Stimulated activated effector memory CD8-positive, alpha-beta T cell treated with anti-CD3 and anti-CD28 coated beads, Interleukin-12 subunit alpha, Interleukin-12 subunit beta, amount 100 ng/mL, for 72 hours (primary cell): ENCODE measurements at places on chromosomes 3 and 15.

DNA sequence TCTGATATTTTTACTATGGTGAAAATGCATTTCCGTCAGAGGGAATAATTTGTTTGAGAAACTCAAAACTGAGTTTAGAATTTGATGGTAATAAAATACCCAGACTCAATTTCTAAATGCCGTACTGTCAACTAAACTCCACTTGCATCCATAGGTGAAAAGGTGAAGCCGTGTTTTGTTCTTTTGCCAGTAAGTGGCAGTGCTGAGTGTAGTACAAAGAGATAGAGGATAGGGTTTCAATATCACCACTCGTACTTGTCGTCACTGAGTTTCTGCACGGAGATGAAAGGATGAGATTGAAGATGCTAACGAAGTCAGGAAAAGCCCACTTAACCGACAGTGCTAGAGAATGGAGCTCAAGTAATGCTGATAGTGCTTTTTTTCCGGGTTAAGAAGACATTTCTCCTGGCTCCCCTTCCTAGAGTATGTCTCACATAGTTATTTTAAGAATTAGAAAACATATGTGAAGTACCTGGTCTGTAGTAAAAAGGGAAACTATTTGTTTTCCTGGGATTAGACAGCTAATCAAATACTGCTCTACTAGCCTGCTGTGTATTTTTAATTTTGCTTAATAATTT is 345.1 kb downstream of the IL5RA start:
- no peak for DNase-seq

- DNase-seq: no peak
These were observed 130.0 kb upstream of the SLC2A2 start for GRCh38 chr3:171156401-171157010.

DNA sequence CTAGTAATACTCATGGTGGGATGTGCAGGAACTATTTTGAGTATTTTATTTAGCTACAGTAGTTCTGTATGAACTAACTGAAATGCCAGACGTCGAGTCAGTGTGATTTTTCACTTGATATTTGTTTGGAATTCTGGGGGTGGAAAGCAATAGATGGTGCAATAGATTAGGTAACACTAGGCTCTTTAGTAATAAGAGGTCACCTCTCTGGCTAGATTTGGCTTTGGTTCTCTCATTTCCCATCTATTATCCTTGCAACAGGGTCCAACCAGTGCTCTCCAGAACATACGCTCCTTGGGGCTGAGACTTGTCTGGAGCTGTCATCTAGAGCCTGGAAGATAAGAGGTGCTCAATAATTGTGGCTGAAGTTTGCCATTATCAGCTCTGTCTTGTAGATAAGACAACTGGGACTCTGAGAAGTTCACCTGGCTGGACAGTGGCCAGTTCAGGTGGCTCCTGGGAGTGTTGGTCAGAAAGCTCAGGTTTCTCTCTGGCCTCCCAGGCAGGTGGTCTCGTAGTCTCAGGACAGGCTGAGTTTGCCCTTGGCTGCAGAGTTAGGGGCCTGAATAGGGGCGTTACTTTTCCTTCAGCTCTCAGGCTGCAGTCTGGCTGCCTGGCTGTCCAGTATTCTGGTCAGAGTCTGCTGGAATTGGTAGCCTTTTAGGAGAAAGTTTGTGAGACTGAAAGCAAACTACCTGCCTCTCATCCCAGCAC is 277.5 kb upstream of the RGMA start:
- DNase-seq: no peak

DNA sequence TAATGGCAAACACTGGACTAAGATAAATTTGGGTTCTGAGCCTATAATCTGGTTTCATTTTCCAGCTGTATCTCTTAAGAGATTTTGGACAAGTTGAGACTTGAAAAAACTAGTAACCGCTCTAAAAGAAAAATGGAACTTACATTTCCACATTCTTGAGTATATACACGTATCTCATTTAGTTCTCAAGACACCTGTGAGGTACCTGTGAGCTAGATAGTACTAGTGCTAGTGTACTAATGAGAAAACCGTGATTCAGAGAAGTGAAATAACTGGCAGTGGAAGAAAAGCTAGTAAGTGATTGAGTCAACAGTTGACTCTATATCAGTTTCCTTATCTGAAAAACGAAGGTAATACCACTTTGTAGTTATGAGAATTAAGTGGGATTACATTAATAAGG is 62.2 kb upstream of the PAQR5 start:
- DNase-seq: no peak

- no peak for DNase-seq
These were observed 13.6 kb upstream of the CSPG5 start for GRCh38 chr3:47592066-47592795.

DNA sequence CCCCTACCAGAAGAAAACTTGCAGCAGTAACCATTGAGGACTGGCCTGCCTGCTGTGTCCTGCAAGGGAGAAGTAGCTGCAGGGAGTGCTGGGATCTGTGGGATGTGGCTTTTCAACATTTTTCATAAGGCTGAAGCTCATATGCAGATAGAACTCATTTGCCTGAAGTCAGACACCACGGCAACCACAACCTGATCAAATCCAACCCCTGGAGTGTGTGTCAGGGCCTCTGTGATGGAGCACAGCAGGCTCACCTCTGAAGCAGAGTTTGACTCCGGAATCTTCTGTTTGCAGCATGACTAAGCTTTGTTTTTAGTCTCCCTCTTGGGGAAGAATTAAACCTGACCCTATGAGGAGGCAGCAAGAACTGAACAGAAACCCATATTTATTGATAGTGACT is 508.7 kb downstream of the AGBL1 start:
- no peak for DNase-seq

- DNase-seq: no peak
These were observed 68.3 kb downstream of the BOC start for GRCh38 chr3:113279686-113280085.

DNA sequence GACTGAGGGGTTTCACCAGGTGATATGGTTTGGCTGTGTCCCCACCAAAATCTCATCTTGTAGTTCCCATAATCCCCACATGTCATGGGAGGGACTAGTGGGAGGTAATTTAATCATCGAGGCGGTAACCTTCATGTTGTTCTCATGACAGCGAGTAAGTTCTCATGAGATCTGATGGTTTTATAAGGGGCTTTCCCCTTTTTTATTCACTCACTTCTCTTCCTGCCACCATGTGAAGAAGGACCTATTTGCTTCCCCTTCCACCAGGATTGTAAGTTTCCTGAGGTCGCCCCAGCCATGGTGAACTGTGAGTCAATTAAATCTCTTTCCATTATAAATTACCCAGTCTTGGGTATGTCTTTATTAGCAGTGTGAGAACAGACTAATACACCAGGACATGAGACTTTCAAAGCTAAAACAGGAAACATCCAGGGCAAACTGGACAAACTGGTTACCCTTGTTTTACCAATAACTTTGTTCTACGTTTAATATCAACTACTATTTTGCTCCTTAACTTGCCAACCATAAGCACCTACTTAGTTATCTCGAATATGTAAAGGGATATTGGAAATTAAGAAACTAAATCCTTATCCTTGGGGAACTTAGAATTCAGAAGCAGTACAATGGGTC is 98.2 kb downstream of the MYH15 start:
- no peak for DNase-seq

DNA sequence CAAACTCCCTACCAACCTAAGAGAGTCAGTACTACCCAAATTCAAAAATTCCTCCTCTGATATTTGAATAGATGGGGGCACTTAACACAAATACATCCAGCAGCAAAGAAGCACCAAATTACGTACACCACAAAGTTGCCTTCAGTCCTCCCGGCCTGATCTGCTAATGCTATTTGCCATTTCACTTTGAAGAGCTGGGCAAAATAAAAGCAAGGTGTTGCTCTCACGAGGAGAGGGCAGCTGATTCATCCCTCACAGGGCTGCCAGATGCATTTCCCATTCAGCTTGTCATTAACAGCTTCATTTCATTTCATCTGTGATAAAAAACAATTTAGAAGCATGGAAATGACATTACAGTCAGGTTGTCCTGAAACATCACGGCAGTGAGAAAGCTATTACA is 283.4 kb upstream of the VEPH1 start:
- DNase-seq: no peak

DNA sequence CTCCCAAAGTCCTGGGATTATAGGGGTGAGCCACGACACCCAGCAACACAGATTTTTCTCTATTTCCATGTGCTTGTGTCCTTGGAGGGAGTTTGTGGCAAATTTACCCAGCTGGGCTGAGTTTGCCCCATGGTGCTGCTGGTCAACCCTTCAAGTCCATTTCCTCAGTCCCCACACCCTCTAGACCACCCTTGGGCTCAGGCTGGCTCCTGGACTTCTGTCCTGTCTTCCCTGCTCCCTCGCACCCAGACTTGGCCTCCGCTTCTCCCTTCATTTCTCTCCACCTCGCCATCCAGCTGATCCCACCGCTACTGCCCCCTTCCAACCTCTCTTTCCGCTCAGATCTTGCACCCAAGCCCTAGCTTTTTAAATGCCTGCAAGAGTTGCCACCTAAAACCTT is 7.3 kb upstream of the RHOV start:
- DNase-seq: no peak
